ENCODE measurements at places on chromosomes 2 and 18.

- no peak for DNase-seq
Measured at GRCh38 chr2:186610785-186611184, 20.9 kb downstream of the ITGAV start.

- no peak for DNase-seq
Measured at GRCh38 chr2:135703300-135703699, 38.4 kb upstream of the UBXN4 start.

- DNase-seq, result no peak
Measured at GRCh38 chr2:158142568-158143332, 41.1 kb downstream of the UPP2 start.

- DNase-seq, result no peak
Measured at GRCh38 chr2:196513796-196514526, 125.6 kb upstream of the CCDC150 start.
